T-helper 9 cell (primary cell): ENCODE measurements at places on chromosomes 16 and 17.

- DNase-seq = no peak
These were observed 53.2 kb downstream of the CDYL2 start for GRCh38 chr16:80751167-80751566.

DNA sequence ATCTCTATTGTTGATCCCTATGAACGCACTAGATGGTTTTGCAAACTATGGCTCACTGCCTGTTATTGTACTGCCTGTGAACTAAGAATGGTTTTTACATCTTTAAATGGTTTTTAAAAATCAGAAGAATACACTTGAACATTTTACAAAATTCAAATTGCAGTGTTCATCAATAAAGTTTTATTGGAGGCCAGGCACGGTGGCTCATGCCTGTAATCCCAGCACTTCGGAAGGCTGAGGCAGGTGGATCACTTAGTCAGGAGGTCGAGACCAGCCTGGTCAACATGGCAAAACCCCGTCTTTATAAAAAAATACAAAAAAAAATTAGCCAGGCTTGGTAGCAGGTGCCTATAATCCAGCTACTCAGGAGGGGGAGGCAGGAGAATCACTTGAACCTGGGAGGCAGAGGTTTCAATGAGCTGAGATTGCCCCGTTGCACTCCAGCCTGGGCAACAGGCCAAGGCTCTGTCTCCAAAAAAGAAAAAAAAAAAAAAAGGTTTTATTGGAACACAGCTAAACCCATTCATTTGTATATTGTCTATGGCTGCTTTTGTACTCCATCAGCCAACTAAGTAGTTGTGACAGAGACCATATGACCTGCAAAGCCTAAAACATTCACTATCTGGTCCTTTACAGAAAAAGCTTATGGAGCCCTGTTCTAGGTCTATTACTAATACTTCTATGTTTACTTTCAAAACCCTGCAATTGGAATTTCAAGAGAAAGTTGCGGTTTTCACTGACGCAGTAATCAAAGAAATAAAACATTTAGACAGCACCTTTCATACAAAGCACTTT, 18.9 kb downstream of the IKZF3 start:
- DNase-seq = no peak

GRCh38 chr17:37518826-37519225, 29.1 kb downstream of the DUSP14 start:
- no peak for DNase-seq

DNA sequence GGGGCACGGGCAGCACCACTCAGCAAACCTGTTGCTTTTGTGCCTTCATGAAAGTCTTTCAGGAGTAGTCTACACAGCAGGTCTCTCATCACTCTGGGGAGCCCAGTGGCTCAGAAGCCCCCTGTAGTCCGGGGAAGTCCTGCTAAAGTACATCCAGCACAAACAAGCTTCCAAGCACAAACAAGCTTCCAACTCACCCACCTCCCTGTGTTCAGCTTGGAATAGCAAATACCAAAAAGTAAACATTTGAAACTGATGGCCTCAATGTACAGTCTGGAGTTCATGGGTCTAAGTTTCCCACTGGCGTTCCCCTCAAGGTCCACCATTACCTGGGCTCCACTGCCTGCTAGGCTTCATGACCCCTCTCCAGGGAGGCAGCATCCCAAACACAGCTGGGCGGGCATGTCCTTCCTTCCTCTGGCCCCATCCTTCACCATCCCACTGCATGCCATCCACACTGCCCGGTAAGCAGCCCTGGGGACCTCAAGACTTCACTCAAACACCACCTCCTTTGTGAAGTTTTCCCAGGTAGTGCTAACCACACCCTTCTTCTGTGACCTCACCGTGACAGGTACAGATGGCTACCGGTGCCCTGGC, 62.8 kb upstream of the SIAH1 start:
- DNase-seq = no peak

- DNase-seq = no peak
These were observed 88.0 kb downstream of the STXBP4 start for GRCh38 chr17:55056526-55056925.

DNA sequence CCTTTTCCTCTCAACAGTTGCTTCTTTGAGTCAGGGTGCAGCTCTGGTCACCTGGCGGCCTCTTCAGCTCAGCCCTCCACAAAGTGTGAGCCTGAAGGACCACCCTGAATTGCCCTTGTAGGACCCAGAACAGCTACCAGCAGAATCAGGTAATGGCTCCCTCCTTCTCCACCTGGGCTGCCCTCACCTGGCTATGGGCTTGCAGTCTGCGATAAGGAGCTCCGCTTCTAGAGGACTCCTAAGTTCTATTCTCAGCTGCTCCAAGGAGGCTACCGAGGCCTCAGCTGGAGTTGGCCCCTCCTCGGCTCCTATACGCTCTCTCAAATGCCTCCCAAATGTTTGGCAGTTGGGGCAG, 13.4 kb downstream of the SMIM5 start:
- DNase-seq = no peak

- no peak for DNase-seq
These were observed 8.6 kb upstream of the AKTIP start for GRCh38 chr16:53511403-53512280.

GRCh38 chr17:17402558-17402957, 74.2 kb upstream of the MED9 start:
- DNase-seq = no peak

GRCh38 chr17:1096215-1096614, 83.6 kb downstream of the ABR start:
- no peak for DNase-seq

DNA sequence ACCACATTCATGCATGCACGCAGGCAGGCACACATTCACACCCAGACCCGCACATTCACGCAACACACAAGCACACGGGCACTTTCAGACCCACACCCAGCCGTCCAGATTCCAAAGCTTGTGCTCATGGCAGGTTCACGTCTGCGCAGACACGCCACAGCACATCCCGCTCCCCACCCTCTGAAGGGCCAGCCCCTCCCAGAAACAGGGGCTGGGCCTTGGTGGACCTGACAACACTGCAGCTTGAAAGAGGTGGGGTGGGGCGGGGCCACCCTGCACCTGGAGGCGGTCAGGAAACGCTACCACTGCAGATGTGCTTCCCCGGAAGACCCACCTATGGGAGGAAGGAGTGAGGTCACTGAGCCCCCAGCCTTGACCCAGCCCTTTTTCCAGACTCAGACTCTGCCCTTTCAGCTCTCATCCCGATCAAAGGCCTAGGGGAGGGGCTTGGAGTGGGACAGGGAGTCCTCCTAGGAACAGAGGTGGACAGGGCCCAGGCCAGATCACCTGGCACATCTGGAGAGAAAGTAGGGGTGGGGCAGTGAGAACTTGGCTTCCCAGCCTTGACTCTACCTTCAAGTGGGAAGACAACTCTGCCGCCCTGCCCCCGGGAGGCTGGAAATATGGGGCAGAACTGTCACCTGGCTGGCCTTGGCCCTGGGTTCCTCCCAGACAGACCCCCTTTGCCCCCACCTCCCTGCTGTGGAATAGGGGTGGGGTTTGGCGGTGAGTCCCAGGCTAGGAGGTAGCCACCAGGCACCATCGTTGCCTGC, 11.0 kb downstream of the P3H4 start:
- no peak for DNase-seq

DNA sequence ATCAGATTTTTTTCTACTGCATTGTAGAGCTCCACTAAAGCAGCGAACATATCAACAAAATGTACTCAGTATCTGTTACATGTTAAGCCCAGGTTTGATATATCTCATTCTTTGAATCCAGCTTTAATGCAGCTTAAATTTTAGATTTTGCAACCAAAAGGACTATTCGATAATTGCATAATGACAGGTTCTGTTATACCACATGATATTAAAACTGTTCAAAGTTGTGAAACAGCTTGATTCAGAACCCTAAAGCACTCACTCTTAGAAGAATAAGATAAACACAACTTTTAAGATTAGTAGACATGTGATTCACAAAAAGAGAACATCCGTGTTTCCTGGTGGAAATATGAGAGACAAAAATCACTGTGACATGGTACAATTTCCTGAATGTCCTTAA, 427.9 kb downstream of the CDH11 start:
- DNase-seq = no peak

- no peak for DNase-seq
These were observed 5.3 kb upstream of the NSMCE1 start for GRCh38 chr16:27273670-27274423.

DNA sequence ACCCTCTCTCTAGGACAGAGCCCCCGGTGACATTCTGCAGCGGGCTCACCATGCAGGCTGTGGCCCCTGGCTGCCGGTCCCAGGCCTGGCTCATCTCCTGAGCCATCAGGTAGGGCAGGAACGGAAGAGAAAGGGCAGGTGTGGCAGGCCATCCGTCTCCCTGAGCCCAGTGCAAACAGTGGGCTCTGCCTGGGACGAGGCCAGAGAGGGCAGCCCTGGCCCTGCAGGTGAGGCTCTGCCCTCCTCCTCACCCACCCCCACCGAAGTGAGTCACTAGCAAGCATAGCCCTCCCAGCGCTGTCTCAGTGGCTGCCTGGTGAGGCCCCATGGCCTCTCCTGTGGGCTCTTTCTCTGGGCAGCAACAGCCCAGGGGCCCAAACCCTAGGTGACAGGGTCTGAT, 14.5 kb downstream of the OTOP3 start:
- DNase-seq = no peak

GRCh38 chr17:29407856-29408255, 17.7 kb downstream of the TAOK1 start:
- no peak for DNase-seq

DNA sequence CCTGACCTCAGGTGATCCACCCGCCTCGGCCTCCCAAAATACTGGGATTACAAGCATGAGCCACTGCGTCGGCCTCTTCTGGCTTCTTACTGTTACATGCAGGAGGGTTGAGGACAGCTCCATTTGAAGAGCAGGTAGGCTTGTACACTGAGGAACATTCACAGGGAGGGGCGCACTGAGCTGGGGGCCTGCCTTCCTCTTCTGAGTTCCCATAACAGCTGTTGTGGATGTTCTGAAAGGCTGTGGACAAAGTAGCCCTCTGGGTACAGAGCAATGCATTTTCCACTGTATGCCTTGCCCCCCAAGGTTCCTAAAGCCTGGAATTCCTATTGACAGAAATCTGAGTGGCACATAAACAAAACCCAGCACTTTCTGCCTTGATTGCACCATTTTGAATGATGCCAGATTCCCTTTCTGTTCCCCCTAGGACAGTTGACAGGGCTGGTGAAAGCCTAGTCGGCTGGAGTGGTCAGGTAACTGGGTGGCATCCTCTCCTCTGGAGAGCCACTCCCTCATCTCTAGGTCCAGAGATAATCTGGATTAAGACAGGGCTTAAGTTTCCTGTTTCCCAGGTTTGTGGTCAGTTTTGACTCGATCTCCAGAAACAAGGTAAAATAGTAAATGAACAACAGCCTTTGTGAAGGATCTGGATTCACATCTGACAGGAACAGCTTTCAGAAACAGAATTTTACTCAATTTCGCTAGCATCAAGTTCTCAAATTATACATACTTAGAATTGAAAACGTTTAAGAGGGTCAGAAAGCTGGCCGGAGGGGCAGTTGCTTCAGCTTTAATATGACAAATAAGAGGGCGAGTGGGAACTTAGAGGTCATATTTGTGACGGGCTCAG, 1.3 kb upstream of the CDK5R1 start:
- no peak for DNase-seq

- DNase-seq = no peak
These were observed 30.8 kb upstream of the METTL16 start for GRCh38 chr17:2542456-2542855.
